ENCODE measurements at places on chromosomes 7 and 10. TPM values are rescaled to one million over a fixed set of nuclear protein-coding genes. Genes with fewer than 3 reads are reported as not detected.

DNA sequence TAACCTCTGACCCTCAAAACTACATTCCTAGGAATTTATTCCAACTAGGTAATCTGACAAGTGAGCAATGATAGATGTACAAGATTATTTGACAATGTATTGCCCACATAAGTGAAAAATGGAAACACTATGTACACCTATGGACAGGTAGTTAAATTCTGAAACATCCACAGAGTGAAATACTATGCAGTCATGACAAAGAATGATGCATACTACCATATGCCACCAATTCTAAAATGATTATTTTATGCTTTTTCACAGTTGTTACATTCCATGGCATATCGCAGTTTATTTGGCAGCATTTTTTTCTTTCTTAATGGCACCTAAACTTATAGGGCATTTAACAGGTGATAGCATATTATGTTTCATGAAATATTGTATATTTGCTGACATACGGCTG is 20.1 kb upstream of the TNPO3 start:
- no peak for DNase-seq

GRCh38 chr7:68317476-68317875 is 1280.8 kb upstream of the AUTS2 start:
- DNase-seq: no peak

GRCh38 chr7:50838675-50839377 is 56.1 kb upstream of the GRB10 start:
- peak; percentile 64 for DNase-seq

GRCh38 chr7:25186436-25186835 is 41.9 kb downstream of the NPVF start:
- no peak for DNase-seq

GRCh38 chr7:106418526-106418925 is 133.7 kb upstream of the NAMPT start:
- no peak for DNase-seq

Gene UCMA
- not detected for total RNA-seq

DNA sequence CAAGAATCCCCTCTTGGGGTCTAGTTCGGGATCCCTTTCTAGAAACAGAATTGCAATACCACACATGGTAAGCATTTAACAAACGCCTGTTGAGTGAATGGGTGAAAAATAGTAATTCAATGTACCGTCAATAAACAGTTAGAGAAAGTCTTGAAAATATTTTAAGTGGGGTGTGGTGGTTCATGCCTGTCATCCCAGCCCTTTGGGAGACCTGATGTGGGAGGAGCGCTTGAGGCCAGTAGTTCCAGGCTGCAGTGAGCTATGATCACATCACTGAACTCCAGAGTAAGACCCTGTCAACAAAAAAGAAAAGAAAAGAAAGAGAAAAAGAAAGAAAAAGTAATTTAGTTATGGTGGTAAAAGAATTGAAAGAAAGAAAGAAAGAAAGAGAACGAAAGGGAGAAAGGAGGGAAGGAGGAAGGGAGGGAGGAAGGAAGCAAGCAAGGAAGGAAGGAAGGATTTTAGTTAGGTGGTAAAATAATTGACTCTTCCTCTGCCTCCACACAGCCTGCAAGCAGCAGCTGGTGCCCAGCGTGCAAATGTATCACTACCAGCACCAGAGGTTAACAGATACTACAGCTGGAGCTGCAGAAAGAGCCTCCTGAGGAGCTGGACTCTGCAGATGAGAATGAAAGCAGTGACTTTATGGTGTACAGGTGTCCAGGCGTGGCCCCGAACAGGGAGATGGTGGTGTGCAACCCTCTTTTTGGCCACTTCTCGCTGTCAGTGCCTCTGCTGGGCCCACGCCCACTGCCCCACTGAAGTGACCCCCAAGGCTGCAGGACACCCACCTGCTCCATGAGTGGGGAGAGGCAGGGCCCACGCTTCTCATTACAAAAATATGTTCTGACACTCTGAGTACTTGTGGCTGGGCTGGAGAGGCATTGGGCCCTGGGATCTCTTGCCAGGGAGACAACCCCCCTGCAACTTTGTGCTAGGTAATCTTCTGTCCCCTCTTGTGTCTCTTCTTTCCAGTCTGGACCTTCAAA is 135.4 kb downstream of the BAMBI start:
- DNase-seq: no peak

Gene ANKRD61
- total RNA-seq: 0.29 TPM

DNA sequence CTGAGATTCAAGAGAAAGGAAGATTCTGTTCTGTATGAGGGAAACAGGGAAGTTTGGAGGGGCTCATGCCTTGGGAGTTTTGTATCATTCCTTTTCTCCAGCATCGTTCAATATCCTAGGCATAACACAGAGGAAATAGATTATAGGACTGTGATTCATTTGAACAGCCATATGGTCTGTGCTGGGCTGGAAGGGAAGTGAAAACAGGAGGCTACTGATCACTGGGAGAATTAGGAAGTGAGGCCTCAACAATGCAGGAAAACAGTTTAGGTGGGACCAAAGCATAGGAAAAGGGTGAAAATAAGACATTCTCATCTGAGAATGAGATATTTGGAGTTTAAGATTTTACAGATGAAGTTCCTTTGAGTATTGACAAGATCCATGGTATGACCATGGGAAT is 70.7 kb upstream of the MKX start:
- no peak for DNase-seq

Gene GNG11
- total RNA-seq: 25.2 TPM

DNA sequence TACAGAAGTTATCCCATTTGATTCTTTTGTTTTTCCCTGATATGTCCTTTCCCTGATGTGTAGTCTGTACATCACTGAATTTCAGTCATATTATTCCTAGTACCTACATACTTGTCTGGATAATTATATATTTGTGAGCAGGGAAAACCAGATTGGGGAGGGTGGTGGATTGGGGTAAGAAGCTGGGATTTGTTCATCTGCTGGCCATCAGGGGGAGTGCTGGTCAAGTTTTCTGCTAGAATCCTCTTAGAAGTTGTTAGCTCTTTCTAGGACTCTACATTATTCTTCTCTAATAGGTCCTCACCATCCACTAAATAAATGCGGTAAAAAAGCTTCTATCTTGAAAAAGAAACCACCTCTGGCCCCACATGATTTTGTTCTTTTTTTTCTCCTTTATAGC is 232.7 kb upstream of the TAC1 start:
- DNase-seq: no peak

GRCh38 chr10:60645980-60646379 is 132.3 kb upstream of the CDK1 start:
- no peak for DNase-seq

GRCh38 chr10:62819141-62819920 is 3.2 kb upstream of the EGR2 start:
- DNase-seq: no peak

GRCh38 chr7:29852457-29852856 is 46.1 kb downstream of the WIPF3 start:
- no peak for DNase-seq

Gene KCNH2
- 82.1 TPM for total RNA-seq

Gene LDB3
- 779 TPM for total RNA-seq

GRCh38 chr7:16933296-16934279 is 51.8 kb upstream of the AGR3 start:
- no peak for DNase-seq

- DNase-seq: no peak
These were observed 47.3 kb upstream of the BPGM start for GRCh38 chr7:134599371-134599770.

Measured in left cardiac atrium (tissue), 4 donors.